Bronchus fibroblast of lung (primary cell): ENCODE measurements at places on chromosomes 3 and 15. TPM values are rescaled to one million over a fixed set of nuclear protein-coding genes. Genes with fewer than 3 reads are reported as not detected.

Gene SAMD7
- total RNA-seq, result not detected in 2 replicates

Gene GOLGA6A
- total RNA-seq, result not detected in 2 replicates

Gene KATNBL1
- total RNA-seq, result 34.5 and 42.2 TPM in 2 replicates

Gene GOLGA6L7
- total RNA-seq, result not detected in 2 replicates

Gene CIB2
- 2.2 and 2.8 TPM in 2 replicates for total RNA-seq

Gene CCK
- total RNA-seq, result 2.7 and 2.9 TPM in 2 replicates

Gene SLC6A6
- total RNA-seq, result 4.5 and 5.7 TPM in 2 replicates
